ENCODE measurements at places on chromosomes 1 and 21. TPM values are rescaled to one million over a fixed set of nuclear protein-coding genes. Genes with fewer than 3 reads are reported as not detected.

The SPRR1A gene
- total RNA-seq = not detected

DNA sequence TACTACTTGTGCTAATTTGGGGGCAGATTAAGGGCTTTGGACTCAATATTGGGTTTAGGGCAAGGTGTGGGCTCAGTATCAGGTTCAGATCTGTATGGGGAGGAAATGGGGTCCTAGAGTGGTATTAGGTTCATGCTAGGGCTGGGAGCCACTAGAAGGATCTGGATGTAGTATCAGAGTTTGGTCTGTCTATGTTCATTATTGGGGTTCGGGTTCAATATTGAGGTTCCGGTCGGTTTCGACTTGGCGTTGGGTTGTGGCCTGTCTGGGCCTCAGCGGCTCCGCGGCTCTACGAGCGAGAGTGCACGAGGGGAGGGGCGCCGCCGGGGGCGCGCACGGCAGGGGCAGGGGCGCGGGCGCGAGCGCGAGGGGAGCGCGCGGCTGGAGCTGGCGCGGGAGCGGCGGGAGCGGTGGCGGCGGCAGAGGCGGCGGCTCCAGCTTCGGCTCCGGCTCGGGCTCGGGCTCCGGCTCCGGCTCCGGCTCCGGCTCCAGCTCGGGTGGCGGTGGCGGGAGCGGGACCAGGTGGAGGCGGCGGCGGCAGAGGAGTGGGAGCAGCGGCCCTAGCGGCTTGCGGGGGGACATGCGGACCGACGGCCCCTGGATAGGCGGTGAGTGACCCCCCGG lies at the start of gene PTPRF:
Gene PTPRF, plus strand, starts transcription at position 401 of the 624 bp plus-strand sequence. CDS start 14,193 bp downstream, outside the sequence.
- peak; percentile 63 for DNase-seq

- DNase-seq = no peak
Observed at GRCh38 chr1:89844860-89845259, 24.0 kb downstream of the LRRC8D start.

DNA sequence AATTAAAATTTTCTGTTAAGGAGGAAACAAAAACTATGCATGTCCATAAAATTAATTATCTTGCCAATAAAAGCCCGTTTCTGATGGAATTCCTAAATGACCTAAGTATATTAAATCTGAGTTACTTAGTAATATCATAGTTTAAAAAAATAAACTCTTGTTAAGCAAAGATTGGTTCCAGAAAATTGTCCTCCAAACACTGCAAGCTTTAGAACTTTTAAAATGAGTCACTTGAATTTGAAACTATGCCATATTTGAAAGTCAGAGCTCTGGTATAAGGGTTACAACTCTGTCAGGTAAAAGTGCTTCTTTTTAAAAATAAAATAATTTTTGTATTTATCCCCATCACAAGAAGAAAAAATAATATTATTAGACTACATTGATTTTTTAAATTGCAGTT lies 409.5 kb downstream of the PLPP3 start:
- DNase-seq = no peak

The FAM89A gene
- total RNA-seq = 10.3 TPM

Measured in uterus (tissue), 4 donors.